Esophagus muscularis mucosa (tissue), 4 donors: ENCODE measurements at places on chromosomes 7 and 10. TPM values are rescaled to one million over a fixed set of nuclear protein-coding genes. Genes with fewer than 3 reads are reported as not detected.

Gene CREB5
- 15.7 TPM for total RNA-seq

DNA sequence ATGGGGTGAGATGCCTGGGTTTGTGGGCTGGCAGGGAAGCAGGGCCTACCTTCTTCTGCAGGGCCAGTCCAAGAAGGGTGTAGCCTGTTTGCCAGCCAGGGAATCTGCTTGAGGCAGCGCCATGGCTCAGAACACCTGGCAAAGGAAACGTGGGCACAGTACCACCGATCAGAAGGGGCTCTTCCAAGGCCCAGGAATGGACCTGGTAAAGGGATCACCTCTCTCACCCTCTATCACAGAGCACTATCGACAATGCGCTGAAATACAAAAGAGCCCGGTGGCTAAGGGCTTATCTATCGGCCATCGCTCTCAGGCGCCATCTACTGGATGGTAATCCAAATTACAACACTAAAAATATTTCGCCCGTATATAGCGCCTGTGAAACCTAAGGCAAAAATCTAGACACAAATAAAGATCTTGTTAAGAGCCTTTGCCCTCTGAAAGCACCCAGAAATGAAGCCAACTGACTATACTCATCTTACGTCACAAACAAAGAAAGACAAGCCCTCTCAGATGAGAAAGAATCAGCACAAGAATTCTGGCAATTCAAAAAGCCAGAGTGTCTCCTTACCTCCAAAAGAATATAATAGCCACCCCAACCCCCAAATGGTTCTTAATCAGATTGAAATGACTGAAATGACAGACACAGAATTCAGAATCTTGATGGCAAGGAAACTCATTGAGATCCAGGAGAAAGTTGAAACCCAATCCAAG is 217.8 kb upstream of the HPS1 start:
- DNase-seq: no peak

DNA sequence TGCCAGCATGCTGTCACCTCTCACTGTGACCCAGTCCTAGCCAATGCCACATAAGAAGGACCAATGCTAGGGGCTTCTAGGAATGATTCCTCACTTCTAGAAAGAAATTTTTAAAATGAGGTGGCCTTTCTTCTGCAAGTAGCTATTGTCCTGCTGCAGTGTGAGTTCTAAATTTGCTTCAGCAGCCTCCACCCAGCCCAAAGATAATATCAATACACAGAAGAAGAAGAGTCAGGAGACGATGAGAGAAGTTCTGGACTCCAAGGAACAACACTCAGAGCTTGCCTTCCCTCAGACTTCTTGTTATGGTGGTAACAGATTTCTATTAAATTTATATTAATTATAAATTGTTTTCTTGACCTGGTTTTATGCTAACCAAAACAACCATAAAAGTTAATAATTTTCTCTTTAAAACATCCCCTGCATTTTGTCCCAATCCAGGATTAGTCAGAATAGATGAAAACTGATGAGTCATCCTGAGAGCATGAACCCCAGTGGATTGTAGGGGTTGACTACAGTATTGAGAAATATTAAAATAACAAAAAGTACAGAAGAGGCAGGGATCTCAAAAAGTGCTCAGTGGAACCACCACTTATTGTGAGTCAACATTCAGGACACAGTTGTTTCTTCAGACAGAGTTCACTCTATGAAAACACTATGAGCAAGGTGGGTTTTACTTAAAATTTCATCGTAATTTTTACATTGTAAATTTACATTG is 29.6 kb upstream of the AKR1C2 start:
- peak; percentile 26 for DNase-seq

DNA sequence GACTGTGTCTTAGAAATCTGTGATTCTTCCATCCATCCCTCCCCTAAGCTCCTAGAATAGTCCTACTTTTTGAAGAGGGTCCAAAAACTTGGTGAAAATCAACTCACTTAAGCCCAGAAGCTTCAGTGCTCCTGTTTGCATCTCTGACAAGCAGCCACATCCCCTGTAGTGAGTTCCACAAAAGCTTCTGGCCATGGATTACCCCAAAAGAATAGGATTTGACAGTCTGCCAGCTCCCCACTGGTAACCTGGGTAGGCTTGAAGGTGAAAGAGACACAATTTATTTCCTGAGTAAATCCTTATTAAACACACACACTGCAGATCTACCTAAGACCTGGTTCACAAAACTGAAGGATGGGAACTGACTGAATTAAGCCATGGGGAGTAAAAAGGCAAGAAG is 46.5 kb downstream of the LGI1 start:
- DNase-seq: no peak
